ENCODE measurements at places on chromosomes 12 and 14.

- DNase-seq: no peak
Measured at GRCh38 chr14:66129224-66129623, 356.9 kb upstream of the CCDC196 start.

DNA sequence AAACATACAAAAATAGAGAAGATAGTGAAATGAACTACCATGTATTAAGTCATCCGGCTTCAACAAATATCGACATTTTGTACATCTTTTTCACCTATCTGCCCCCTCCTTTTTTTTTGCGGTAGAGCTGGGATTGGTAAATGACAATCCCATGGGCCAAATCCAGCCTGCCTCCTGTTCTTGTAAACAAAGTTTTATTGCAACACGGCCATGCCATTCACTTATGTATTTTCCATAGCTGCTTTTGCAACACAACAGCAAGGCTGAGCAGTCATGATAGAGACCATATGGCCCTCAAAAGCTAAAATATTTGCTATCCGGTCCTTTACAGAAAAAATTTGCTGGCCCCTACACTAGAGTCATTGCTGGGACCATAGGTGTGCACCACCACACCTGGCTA is 58.1 kb upstream of the PLEKHG3 start:
- DNase-seq: no peak

DNA sequence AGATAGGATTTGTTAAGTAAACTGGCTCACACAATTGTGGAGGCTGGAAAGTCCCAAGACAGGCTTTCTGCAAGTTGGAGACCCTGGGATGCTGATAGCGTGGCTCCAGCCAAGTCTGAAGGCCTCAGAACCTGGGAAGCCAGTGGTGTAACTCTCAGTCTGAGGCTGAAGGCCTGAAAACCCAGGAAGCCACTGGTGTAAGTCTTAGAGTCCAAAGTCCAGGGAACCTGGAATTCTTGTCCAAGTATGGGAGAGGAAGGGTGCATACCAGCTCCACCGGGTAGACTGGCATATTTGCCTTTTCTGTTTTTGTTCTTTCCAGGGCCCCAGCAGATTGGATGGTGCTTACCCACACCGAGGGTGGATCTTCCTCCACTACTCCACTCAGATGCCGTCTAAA is 18.1 kb downstream of the GMFB start:
- DNase-seq: no peak

DNA sequence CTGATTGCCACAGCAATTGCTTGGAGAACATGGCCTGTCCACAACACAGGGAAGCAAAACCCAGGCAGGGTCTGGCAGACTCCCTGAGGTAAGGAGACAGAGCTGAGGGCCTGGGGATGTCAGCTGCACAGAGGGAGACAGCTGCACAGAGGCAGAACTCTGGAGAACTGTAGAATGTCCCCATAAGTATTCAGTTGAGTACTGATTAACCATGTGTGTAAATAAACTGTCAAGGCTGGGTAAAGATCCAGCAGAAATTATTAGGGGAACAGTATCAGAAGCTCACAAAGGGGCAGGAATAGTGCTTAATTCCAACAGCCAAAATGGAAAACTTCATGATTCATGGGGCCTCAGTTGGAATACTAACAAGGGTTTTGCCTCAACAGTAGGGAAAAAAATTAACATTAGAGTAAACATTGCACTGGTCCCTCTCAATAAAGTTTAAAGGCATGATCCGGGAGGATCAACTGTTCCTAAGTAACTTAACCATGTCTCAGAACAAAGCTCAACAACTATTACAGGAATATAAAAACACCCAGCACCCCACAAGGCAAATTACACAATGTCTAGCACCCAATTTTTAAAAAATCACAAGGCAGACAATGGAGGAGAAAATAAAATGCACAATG is 201.3 kb upstream of the RASSF8 start:
- DNase-seq: no peak

DNA sequence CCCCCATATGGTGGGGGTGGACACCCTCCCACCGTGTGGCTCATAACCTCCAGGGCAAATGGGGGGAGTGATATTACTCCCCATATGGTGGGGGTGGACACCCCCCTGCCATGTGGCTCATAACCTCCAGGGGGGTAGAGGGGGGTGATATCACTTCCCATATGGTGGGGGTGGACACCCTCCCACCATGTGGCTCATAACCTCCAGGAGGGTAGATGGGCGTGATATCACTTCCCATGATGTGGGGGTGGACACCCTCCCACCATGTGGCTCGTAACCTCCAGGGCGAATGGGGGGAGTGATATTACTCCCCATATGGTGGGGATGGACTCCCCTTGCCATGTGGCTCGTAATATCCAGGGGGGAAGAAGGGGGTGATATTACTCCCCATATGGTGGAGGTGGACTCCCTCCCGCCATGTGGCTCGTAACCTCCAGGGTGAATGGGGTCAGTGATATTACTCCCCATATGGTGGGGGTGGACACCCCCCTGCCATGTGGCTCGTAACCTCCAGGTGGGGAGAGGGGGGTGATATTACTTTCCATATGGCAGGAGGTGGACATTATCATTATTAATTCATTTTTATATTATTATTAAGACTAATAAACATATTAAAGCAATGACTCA is 51.2 kb upstream of the OXA1L start:
- DNase-seq: no peak

DNA sequence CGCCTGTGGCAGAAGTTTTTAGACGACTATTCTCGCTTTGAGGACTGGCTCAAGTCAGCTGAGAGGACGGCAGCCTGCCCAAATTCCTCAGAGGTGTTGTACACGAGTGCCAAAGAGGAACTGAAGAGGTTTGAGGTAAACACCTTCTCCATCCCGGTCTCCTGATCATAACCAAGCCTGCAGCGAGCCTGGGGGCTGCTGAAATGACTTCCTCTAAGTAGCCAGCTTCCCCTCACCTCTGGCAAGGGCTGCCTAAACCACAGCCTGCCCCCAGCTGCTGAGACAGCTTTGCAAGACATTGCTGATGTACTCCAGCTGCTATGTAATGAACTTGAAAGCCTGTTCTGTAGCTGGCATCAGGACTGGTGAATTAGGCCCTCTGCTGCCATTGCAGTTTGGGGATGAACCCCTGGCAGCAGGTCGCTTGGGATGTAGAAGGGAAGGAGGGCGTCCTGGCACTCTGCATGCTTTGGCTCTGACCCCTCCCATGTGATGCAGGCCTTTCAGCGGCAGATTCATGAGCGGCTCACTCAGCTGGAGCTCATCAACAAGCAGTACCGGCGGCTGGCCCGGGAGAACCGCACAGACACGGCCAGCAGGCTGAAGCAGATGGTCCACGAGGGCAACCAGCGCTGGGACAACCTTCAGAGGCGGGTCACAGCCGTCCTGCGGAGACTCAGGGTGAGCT is 84.6 kb downstream of the ESR2 start:
- DNase-seq: no peak

GRCh38 chr14:105439710-105440553 is 20.3 kb downstream of the MTA1 start:
- no peak for DNase-seq
